Muscle of back (tissue), 13 donors: ENCODE measurements at places on chromosomes 6 and 20.

DNA sequence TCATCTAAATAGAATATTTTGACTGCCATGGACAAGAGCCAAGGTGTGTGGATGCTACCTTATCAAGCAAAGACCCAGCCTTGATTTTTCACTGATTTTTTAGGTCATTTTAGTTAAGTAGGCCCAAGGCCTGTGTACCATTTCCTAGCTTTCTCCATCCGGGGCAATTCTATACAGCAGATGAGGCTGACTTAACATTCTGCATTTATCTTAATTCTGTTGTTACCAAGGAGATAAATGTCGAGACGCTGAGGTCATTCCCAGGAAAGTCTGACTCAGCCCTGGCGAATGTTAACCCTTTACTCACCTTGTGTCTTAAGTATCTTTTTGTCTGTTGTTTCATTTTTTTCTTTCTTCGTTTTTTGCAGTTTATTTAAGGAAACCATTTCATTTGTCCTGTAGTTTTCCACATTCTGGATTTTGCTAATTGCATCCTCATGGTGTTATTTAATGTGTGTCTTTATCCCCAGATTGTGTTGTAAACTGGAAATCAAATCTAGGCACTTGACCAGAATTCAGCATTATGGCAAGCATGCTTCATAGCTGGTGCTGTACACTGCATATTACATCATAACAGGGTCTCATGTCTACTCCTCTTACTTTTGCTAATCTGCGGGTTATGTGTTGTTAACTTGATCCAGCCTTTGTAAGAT lies 277.0 kb downstream of the CDKAL1 start:
- peak; percentile 14 for DNase-seq

GRCh38 chr6:31621991-31622390 lies 1.5 kb downstream of the PRRC2A start:
- DNase-seq: no peak

DNA sequence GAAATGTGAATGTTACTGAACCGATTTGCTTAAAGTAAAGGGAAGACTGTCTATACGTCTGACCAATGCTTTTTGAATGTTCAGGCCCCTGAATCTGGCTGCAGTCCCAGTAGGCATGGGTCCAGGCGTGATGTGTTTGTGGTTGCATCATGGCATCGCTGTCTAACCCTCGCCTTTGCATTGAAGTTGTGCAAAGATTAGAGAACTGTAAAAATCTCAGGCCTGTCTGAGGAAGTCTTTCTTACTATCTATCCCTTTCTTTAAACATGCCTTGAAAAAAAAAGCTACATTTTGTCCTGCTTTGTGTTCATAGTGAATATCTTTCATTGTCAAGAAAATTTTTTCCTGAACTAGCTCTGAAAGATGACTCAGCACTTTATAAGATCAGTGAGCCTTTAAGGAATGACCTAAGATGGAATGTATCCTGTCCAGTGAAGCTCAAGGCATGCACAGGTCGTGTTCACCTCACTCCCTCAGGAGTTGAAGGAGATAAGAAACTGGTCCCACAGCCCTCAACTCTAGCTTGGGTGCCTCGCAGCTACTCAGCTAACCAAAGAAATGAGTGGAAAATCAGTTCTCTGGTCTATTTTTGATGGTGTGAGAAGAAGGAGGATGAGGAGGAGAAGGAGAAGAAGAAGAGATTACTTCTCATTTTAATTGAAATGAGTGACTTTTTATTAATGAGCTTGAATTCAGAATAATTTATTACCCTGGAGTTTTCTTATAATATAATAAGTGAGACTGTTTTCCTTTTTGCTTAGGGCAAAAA lies 48.6 kb downstream of the TPD52L1 start:
- peak; percentile 43 for DNase-seq

DNA sequence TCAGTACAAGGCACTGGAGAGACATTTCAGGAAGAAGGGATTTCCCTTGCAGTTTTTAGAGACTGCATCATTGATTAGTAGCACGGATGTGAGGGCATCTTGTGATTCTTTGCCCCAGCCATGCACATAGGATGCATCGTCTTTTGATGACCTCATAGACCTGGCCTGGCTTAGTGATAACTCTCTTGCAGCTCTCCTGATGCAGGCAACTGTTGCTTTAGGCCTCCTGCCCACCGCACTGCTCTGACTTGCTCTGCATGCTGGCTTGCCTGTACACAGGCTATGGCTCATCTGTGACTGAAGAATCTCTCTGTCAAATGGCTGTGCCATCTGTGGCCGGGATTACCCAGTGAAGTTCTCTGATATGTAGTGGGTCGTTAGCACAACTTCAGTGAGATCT lies 207.7 kb upstream of the PTCHD4 start:
- DNase-seq: no peak

DNA sequence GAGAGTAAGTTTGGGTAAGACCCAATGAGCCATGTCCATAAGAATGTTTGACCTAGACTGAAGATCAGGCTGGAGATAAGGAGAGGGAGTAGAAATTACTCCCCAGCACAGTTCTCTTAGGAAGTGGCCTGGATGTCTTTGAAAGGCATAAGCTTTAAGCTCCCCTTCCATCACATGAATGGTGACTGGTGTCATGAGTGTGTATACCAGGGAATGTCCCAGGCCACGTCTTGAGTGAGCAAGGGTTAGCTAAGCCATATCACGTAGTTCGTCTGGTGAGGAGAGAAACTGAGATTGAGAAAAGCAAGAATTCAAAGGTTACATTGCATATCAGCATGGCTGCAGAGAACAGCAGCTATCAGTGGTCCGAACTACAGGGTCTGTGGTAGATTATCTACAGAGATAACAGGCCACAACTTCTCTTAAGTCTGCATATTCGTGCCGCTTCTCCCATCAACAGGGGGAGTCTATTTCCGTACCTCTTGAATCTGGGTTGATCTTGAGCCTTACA lies 60.1 kb upstream of the BMP2 start:
- no peak for DNase-seq

GRCh38 chr6:38407192-38407591 lies 232.5 kb downstream of the BTBD9 start:
- DNase-seq: no peak

GRCh38 chr6:154209555-154209954 lies 147.0 kb downstream of the IPCEF1 start:
- DNase-seq: no peak

DNA sequence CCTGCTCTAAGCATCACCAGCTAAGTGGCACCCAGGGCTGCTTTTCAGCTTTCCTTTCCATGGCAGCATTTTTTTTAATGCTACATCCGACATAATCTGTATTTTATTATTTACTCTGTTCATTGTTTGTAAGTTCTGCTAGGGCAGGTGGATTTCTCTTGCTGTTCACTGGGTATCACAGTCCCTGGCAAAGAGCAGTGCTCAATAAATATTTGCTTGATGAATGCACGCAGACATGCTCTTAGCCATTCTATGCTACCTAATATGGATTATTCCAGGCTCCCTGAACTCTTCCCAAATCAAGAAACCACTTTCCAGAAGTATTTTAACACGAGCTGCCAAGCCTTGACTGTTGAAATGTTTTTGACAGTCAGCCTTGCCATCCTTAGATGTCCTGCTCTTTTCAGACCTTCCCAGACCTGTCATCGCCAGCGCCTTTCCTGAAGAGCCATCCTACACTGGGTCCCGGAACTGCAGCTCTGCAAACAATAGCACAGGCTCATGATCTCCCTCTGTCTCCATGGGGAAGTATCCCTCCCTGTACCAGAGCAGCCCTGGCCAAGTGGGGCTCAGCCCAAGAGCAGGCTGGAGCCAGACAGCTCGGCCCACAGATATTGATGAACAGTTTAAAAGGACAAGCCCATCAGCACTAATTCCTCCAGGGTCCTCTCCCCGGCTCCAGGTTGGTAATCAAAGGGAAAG lies 136.5 kb upstream of the CDH4 start:
- no peak for DNase-seq
